ENCODE measurements at places on chromosomes 3 and 15.
A peak's percentile ranks its signal among the peaks of the same experiment; 100 is the strongest.

DNA sequence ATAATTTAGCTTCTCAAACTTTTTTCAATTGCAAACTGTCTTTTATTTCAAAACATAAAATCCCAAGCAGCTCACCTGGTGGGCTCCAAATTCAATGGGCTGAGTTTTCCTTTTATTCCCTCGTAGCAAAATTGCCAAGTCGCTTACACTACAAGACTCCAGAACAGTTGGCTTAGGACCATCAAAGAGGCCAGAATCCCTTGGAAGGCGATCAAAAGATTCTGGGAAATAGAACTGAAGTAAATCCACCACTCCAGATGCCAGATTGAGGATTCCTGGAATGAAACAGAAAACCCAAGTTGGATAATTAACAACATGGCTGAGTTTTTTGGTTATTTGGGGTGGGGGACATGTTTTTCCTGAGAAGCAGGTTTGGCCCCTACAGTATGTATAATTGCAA lies 87.7 kb upstream of the DCLK3 start:
- DNase-seq, result no peak

DNA sequence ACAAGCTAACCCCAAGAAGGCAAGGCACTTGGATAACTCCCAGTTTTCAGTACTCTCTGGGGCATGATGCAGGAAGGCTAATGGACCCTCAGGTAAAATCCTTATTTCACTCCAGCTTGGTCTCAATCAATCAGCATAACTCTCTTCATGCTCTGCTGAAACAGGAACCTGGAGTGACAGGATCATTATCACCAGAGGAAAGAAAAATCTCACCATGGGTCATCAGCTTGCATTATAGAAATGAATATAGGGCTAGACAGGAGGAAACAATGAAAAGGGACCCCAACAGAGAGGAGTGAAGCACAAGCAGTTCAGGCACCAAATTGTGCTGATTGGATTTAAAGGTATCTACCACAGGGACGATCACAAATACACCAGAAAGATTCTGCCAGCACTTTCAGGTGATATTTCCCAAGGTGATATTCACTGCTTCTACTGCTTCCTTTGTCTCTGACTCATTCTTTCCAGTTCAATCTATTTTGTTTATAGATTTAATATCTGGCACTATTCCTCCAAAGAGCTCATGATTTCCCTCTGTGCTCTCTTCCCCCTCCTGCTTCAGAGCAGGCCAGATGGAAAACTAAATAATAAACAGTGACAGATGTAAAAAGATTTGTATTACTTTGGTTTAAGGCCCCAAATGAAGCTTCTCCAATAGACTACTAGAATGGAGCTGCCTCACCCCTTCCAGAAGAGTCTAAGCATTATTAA lies 22.9 kb upstream of the THUMPD3 start:
- DNase-seq, result no peak

- no peak for DNase-seq
These were observed at the start of gene BFSP2 for GRCh38 chr3:133400006-133400515. Gene BFSP2 (plus strand): TSS chr3:133400056. CDS start chr3:133400084, 28 bp downstream.

DNA sequence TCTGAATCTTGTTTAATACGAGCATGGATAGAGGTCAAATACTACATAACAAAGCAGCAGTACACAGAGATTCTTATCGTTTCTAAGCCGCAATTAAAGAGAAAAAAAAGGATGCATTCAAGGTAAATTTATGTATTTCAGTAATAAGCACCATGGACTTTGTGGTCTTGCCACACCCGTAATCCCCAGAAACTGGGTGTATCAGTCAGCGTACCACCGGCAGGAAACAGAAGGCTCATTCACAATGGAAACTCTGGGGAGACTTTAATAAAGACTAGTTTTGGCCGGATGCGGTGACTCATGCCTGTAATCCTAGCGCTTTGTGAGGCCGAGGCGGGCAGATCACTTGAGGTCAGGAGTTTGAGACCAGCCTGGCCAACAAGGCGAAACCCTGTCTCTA lies 81.9 kb upstream of the ZNF280D start:
- DNase-seq, result no peak

- DNase-seq, result no peak
These were observed 214.9 kb upstream of the WNT5A start for GRCh38 chr3:55701997-55702396.

DNA sequence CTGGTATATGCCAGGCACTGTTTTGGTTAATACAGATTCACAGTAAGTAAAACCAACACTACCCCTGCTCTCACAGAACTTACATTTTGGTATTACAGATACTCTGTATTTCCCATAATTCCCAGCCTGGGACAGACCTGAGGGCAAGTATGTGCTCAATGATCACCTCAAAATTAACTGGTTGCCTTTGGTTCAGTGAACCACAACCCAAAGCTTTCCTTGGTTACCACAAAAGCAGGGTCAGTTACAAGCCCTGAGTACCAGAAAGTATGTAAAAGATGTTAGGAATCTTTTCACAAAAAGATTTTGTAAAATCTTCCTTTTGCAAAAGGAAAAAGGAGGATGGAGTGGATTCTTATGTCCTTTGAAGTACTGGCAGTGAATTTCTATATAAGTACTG lies 72.2 kb upstream of the GUCA1C start:
- no peak for DNase-seq

- DNase-seq, result peak; percentile 56
These were observed 45.7 kb downstream of the WDR76 start for GRCh38 chr15:43872416-43873020.

- DNase-seq, result no peak
These were observed 301.3 kb downstream of the IL20RB start for GRCh38 chr3:137259089-137259488.

DNA sequence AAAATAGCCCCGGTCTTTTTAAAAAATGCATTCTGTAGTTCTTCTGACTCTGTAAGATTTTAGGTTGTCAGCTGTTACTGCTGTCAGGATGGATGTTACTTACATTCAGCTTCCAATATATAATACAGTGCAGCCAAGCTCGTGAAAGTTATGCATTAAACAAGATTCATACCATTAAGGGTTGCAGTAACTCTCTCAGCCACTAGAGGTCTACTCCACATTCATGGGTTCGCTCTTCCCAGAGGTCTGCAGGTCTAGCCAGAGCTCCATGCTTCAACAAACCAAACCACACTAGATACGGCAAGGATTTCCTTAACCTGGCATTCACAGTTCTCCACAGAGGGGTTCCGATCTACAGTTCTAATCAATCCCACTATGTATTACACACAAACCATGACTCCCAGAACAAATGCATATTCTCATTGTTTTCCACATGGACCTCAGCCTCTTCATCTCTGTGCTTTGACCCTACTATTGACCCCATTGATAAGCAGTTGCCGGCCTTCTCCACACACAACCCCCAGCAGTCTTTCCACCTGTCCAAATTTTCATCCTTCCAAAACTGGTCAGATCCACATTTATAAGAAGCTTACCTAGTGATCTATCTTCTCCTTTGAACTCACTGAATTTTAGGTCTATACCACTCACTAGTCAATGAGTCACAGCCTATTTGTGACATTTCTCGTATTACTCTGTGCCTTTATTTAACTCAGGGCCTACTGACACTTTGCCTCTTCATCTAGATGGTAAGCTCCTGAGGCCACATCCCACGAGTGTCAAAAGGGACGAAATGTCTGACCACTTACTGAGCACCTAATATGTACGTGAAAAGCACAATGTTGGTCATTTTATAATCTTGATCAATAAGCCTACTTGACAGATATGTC lies 33.7 kb downstream of the RORA start:
- peak; percentile 45 for DNase-seq

GRCh38 chr3:54185740-54186139 lies 63.4 kb downstream of the CACNA2D3 start:
- no peak for DNase-seq

DNA sequence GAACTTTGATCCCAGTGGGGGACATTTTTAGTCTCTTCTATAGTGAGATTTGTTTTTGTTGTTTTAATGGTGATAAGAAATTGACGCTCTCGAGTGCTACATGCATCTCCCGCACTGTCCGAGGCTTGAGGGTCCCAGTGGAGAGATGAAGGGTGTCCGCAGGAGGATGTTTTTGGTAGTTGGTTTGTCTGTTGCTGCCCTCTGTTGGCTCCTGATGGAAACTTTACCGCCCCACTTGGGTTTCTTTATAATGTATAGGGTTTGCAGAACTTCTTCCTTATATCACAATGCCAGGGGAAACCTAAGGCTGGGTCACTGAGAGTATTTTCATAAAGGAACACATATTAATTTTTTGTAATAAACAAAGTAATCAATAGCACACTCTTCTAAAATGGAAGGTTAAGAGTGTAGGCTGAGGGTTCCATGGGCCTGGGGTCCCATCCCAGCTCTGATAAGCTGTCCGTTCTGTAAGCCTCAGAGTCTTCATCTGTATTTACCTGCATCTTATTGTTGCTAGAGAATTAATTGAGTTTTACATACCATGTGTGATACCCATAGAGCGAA lies 185.3 kb upstream of the FEZF2 start:
- peak; percentile 53 for DNase-seq

DNA sequence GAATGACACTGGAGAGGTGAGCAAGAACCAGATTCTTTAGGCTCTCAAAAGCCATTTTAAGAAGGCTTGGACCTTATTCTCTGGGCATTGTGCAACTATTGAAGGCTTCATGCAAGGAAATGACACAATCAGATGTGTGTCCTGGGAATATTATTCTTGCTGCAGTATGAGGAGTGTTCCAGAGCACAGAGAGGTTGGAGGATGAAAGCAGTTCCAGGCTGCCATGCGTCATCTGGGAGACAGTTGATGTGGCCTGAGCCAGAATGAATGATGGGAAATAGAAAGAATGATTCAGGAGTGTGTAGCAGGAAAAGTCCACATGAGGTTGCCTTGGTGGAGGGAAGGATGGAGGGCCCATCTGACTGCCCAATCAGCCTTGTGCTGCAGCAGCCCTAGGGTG lies 123.1 kb downstream of the CHCHD6 start:
- DNase-seq, result no peak

- no peak for DNase-seq
These were observed 108.3 kb downstream of the SLC49A4 start for GRCh38 chr3:122903171-122903570.

DNA sequence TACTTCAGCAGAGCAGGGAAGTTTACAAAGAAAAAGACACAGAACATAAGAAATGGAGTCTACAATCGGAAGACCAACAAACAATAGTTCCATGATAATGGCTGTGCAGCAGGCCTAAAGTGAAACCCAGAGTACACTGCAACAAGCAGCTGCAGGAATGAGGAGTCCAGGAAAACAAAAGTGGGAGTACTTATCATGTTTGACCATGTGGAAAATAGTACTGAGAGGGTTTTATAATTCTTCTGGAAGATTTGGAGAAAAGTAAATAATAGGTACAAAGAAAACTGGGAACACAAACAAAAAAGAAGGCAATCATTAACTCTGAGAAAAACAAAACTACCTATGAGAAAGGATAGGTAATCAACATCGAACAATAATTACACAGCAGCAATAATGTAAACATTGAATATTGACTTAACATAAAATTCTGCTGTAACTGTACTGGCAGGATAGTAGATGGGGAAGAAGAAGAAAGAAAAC lies 87.5 kb downstream of the NEK10 start:
- DNase-seq, result no peak

- DNase-seq, result peak; percentile 40
These were observed 40.9 kb downstream of the CBLB start for GRCh38 chr3:105827959-105828358.

DNA sequence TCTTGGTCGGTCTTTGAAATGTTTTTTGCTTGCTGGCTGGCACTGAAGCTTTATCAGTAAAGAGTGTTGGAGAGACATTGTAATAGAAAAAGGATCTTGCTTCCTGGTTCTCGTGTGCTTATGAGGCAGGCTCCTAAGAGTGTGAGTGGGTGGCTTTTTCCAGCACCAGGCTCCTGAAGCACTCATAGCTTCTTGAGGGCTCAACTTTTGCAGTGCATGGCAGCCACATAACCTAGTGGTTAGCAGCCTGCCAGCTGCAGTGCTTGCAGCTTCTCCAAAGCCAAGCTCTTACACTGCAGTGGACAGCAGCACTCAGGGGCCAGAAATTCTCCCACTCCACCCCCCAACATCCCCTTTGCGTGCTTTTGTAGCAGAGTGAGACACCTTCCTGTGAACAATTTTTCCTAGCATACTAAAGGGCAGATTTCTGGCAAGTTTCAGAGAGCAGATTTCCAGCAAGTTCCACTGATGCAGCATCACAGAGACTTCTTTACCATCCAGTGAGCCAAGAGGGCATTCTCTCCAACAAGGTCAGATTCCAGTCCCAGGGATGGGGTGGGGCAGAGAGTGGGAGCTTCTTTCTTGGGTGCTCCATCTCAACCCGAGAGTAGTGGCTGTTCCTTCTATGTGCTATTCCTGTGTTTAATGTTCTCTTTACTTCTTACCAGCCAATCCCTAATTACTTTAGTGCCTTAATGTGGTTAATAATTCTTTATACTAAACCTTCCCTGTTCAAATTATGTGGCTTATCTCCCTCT lies 15.8 kb upstream of the ARHGEF26 start:
- no peak for DNase-seq

DNA sequence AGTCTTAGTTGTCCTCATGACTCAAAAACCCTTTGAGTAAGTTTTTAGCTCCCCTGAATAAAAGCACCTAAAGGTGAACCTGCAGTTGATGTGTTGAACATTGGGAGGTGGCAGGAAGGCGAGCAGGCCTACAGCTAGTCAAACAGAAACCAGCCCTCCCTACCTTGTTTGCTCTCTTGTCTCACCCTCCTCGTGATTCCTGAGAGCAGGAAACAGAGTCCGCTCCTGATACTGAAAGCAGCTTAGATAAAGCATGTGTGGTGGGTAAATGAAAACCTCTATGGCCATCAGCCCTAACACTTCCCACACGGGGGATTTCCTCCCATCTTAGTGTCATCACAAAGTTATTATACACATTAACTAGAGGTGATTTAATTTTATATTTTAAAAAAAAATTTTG lies 21.8 kb upstream of the CLDN18 start:
- no peak for DNase-seq

DNA sequence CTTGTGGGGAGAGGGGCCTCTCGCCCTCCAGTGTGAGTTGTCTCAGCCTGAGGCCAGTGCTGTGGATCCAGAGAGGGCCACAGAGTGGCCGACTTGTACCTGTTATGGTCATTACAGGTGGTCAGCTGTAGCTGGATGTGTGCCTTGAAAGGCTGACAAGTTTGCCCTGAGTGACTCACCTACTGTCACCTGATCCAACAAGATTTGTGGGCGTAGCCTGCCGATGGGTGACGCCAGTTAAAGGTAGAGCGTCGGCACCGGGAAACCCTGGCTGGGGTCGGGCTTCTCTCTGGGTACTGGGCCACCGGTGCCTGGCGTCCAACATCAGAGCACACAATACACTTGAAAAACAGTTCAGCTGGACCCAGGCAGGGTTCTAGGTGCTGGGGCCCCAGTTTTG lies 2.8 kb upstream of the ISG20 start:
- DNase-seq, result no peak

DNA sequence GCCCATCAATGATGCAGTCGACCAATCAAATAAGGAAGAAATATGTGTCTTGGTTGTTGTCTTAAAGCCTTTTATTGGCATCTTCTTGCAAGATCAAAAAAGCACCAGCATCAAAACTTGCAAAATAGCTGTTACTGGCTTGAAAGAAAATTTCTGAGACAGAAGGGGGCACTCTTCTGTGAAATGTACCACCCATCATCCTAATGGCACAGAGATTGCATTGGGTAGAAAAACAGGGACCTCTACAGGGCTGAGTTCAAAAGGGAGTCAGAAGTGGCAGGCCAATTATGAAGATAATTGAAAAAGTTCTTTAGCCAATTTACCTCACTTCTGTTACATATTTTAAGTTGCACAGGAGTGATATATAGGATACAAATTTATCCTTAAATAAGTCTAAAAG lies 122.3 kb upstream of the GPR149 start:
- peak; percentile 8 for DNase-seq

GRCh38 chr15:31465083-31465955 lies 138.7 kb downstream of the KLF13 start:
- DNase-seq, result no peak
